ENCODE measurements at places on chromosomes 7 and 10.

DNA sequence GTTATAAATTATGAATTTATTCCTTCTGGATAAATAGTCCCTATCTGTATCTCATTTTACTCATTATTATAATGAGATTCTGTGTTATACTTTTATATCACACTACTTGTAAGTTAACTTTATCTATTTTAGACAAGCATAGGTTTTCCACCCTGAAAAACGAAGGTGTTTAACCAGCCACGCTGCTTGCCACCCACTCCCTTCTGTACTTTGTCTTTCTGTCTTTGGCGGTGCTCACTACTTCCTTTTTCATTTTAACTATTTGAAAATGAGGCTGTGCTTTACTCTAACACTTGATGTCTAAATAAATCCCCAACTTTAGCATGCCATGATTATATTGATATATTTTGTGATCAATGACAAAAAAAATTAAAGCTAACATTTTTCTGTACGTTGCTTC, 952.9 kb downstream of the DNAJB9 start:
- no peaks in the 10 kb centered on the region for H3K36me3 ChIP-seq
- no peak overlapping the region for H3K27ac ChIP-seq
- H3K4me1 ChIP-seq: no peaks in the 10 kb centered on the region
- H3K4me3 ChIP-seq: no peak overlapping the region

DNA sequence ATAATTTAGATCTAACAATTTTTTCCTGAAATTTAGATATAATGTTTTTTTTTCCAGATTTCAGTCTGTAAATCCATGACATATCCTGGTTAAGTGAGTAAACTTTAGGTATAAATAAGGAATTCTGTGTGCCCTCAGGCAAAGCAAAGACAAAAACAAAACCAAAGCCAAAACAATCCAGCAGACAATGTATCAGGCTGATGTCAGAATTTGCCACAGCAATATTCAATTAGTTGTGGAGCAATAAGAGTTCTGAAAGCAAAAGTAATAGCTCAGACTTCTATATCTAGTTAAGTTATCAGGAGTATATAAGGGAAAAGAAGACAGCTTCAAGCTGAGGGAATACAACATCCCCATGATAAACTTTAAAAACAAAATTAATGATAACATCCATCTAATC, 82.0 kb downstream of the MKX start:
- no peaks in the 10 kb centered on the region for H3K27me3 ChIP-seq
- H3K27ac ChIP-seq: no peak overlapping the region
- H3K4me3 ChIP-seq: no peak overlapping the region
- H3K36me3 ChIP-seq: no peaks in the 10 kb centered on the region
- DNase-seq: no peak

DNA sequence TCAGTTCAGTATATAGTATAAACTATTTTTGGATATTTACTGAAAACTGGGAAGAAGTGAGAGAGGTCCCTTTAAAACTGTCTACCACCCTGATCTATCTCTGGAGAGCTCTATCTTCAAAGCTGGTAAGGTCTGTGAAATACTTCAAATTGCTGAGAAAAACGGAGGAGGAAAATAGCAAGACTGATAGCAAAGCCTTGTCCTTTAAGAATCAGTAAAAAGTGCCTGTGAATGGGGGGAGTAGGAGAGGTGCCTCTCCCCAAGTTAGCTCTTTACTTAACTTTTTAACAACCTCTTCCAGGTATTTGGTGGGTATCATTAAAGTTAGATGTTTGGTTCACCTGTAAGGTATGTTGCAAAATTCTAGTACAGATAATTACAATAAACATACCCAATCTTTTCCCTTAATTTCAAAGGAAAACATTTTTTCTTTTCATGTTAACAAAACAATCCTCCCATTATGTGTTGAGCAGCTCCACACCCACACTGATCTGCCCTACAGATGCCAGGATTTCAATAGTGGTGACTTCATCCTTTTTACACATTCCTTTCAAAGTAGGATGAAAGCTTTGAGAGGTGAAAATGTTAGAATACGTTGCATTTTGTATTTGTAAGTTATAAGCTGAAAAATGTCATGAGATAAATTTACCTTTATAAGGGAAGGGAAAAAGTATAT, 149.2 kb downstream of the CRPPA start:
- H3K4me1 ChIP-seq: peaks cover 15% of the 10 kb centered on the region
- H3K27ac ChIP-seq: peak overlapping the region; percentile 89
- H3K36me3 ChIP-seq: no peaks in the 10 kb centered on the region
- DNase-seq: no peak
- no peaks in the 10 kb centered on the region for H3K27me3 ChIP-seq

DNA sequence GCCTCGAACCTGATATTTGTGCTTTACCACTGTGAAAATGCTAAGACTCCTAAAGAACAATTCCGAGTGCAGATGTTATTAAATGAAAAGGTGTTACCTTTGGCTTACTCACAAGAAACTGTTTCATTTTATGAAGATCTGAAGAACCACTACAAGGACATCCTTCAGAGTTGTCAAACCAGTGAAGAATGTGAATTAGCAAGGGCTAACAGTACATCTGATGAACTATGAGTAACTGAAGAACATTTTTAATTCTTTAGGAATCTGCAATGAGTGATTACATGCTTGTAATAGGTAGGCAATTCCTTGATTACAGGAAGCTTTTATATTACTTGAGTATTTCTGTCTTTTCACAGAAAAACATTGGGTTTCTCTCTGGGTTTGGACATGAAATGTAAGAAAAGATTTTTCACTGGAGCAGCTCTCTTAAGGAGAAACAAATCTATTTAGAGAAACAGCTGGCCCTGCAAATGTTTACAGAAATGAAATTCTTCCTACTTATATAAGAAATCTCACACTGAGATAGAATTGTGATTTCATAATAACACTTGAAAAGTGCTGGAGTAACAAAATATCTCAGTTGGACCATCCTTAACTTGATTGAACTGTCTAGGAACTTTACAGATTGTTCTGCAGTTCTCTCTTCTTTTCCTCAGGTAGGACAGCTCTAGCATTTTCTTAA, 47.7 kb downstream of the MINPP1 start:
- peaks cover 20% of the 10 kb centered on the region for H3K4me1 ChIP-seq
- H3K27ac ChIP-seq: no peak overlapping the region
- DNase-seq: no peak
- H3K4me3 ChIP-seq: no peak overlapping the region
- no peaks in the 10 kb centered on the region for H3K27me3 ChIP-seq
- H3K36me3 ChIP-seq: peaks cover 22% of the 10 kb centered on the region

GRCh38 chr7:116636997-116637396, 35.0 kb upstream of the MET start:
- no peak for DNase-seq
- no peaks in the 10 kb centered on the region for H3K36me3 ChIP-seq
- no peaks in the 10 kb centered on the region for H3K27me3 ChIP-seq
- no peak overlapping the region for H3K27ac ChIP-seq
- no peaks in the 10 kb centered on the region for H3K4me1 ChIP-seq

- H3K27ac ChIP-seq: no peak overlapping the region
- H3K27me3 ChIP-seq: peaks cover 17% of the 10 kb centered on the region
- peak overlapping the region; percentile 88 for H3K4me3 ChIP-seq
- H3K36me3 ChIP-seq: no peaks in the 10 kb centered on the region
Measured at GRCh38 chr10:102066399-102067088, 1.4 kb downstream of the HPS6 start.

- no peaks in the 10 kb centered on the region for H3K36me3 ChIP-seq
- no peaks in the 10 kb centered on the region for H3K27me3 ChIP-seq
- DNase-seq: no peak
Measured at GRCh38 chr10:3969876-3970666, 185.1 kb upstream of the KLF6 start.

DNA sequence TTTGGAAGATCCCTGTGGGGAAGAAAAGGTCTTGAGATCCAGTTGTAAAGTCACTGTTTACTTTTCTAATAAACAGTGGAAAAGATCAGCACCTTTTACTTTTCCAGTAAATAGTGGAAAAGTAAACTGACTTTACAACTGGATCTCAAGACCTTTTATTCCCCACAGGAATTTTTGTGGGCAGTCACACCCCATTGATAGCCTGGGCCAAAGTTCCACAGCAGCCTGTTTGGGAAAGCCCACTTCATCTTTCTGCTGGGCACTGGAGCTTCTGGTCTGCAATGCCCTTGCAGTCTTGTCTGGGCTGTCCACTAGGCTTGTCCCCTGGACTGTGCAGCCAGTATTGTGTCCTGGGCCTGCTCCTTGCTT, 50.2 kb downstream of the ADCY1 start:
- H3K4me1 ChIP-seq: peaks cover 7% of the 10 kb centered on the region
- no peaks in the 10 kb centered on the region for H3K27me3 ChIP-seq
- no peak for DNase-seq
- peaks cover 20% of the 10 kb centered on the region for H3K36me3 ChIP-seq
- no peak overlapping the region for H3K27ac ChIP-seq

- H3K4me1 ChIP-seq: peaks cover 24% of the 10 kb centered on the region
- no peak for DNase-seq
- H3K4me3 ChIP-seq: no peak overlapping the region
- H3K27ac ChIP-seq: peak overlapping the region; percentile 73
- peaks cover 2% of the 10 kb centered on the region for H3K36me3 ChIP-seq
- no peaks in the 10 kb centered on the region for H3K27me3 ChIP-seq
Measured at GRCh38 chr7:31096198-31096876, 44.2 kb downstream of the ADCYAP1R1 start.

DNA sequence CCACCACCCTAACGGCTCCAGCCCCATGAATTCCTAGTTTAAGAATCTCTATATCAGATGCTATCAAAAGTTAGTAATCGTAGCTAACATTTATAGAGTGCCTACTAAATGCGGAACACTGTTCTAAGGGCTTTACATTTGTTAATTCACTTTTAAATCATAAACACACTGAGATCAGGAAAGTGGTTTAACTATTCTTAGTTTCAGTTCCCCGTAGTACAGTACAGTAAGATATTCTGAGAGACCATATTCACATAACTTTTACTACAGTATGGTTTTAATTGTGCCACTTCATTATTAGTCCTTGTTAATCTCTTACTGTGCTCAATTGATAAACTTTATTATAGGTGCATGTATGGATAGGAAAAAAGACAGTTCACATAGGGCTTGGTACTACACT, 22.5 kb downstream of the SYPL1 start:
- no peak for DNase-seq
- no peak overlapping the region for H3K4me3 ChIP-seq
- no peaks in the 10 kb centered on the region for H3K4me1 ChIP-seq
- no peak overlapping the region for H3K27ac ChIP-seq

DNA sequence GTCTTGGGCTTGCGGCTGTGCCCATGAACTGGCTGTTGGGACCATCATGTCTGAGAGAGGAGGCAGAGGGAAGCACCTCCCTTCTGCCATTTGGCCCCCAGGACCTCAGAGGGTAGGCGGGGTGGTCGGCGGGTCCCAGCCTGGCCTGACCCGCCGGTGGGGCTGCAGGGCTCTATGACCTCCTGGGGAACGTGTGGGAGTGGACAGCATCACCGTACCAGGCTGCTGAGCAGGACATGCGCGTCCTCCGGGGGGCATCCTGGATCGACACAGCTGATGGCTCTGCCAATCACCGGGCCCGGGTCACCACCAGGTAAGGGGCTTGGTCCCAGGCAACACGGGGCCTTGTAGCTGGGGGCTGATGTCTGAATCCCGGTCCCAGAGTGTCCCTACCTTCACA, 14.1 kb downstream of the SUMF2 start:
- no peak overlapping the region for H3K4me3 ChIP-seq
- H3K27me3 ChIP-seq: no peaks in the 10 kb centered on the region
- no peak for DNase-seq
- H3K4me1 ChIP-seq: peaks cover 4% of the 10 kb centered on the region
- H3K36me3 ChIP-seq: peaks cover 7% of the 10 kb centered on the region

GRCh38 chr10:96470116-96470743, 43.5 kb downstream of the TLL2 start:
- no peak overlapping the region for H3K27ac ChIP-seq
- H3K36me3 ChIP-seq: no peaks in the 10 kb centered on the region
- H3K4me1 ChIP-seq: peaks cover 14% of the 10 kb centered on the region
- H3K27me3 ChIP-seq: peaks cover 12% of the 10 kb centered on the region
- DNase-seq: peak; percentile 45

DNA sequence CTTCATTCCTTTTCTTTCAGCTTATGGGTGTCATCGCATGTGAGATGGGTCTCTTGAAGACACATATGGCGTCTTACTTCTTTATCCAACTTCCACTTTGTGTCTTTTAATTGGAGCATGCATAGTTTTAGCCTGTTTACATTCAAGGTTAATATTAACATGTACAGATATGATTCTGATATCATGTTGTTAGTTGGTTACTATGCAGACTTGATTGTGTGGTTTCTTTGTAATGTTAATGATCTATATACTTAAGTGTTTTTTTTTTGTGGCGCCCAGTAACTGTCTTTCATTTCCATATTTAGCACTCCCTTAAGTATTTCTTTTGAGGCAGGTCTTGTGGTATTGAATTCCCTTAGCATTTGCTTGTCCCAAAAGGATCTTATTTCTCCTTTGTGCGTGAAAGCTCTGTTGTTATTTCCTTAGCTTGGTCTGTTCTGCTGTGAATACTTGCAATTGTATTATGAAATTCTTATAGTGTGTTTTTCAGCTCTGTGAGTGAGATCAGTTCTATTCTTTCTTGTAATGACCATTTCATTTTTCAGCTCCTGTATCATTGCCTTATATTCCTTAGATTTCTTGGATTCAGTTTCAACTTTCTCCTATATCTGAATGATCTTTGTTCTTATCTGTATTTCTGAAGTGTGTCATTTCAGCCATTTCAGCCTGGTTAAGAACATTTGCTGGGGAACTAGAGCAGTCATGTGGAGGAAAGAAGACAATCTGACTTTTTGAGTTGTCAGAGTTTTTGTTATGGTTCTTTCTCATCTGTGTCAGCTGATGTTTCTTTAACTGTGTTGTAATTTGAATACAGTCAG, 88.4 kb downstream of the ABCA13 start:
- H3K27ac ChIP-seq: no peak overlapping the region
- H3K4me1 ChIP-seq: no peaks in the 10 kb centered on the region
- H3K27me3 ChIP-seq: no peaks in the 10 kb centered on the region
- DNase-seq: no peak

- H3K4me1 ChIP-seq: peaks cover 7% of the 10 kb centered on the region
- no peak for DNase-seq
- peaks cover 15% of the 10 kb centered on the region for H3K36me3 ChIP-seq
- no peak overlapping the region for H3K4me3 ChIP-seq
- H3K27me3 ChIP-seq: peaks cover 5% of the 10 kb centered on the region
Measured at GRCh38 chr7:50699143-50699542, 83.6 kb downstream of the GRB10 start.

DNA sequence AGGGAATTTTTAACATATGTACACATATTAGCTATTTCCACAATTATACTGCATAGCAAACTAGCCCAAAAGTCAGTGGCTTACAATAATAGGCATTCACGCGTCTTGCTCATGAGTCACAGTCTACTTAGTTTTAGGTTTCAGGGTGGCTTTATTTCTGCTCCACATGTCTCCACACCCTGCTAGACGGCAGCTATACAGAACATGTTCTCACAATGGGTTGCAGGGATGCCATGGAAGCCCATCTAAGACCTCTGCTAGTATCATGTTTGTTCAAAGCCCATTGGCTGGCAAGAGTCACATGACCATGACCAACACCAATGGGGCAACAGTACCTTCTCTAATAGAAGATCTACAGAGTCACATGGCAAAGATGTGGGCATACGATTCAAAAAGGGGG, 96.3 kb upstream of the NEBL start:
- no peak for DNase-seq
- no peak overlapping the region for H3K4me3 ChIP-seq
- peaks cover 44% of the 10 kb centered on the region for H3K4me1 ChIP-seq
- no peaks in the 10 kb centered on the region for H3K36me3 ChIP-seq
- no peak overlapping the region for H3K27ac ChIP-seq
- no peaks in the 10 kb centered on the region for H3K27me3 ChIP-seq

GRCh38 chr7:76326646-76327233, 24.3 kb downstream of the HSPB1 start:
- DNase-seq: no peak
- H3K27me3 ChIP-seq: no peaks in the 10 kb centered on the region
- no peak overlapping the region for H3K4me3 ChIP-seq
- peaks cover 20% of the 10 kb centered on the region for H3K36me3 ChIP-seq
- H3K27ac ChIP-seq: no peak overlapping the region
- H3K4me1 ChIP-seq: peaks cover 11% of the 10 kb centered on the region
